ENCODE measurements at places on chromosomes 5 and 9. TPM values are rescaled to one million over a fixed set of nuclear protein-coding genes. Genes with fewer than 3 reads are reported as not detected.

GRCh38 chr5:131436081-131436480, 172.2 kb downstream of the CDC42SE2 start:
- H3K27me3 ChIP-seq: no peaks in the 10 kb centered on the region
- peak overlapping the region; percentile 7 for H3K27ac ChIP-seq
- H3K4me3 ChIP-seq: no peak overlapping the region
- H3K36me3 ChIP-seq: peaks cover 52% of the 10 kb centered on the region
- no peaks in the 10 kb centered on the region for H3K4me1 ChIP-seq
- no peak for DNase-seq

DNA sequence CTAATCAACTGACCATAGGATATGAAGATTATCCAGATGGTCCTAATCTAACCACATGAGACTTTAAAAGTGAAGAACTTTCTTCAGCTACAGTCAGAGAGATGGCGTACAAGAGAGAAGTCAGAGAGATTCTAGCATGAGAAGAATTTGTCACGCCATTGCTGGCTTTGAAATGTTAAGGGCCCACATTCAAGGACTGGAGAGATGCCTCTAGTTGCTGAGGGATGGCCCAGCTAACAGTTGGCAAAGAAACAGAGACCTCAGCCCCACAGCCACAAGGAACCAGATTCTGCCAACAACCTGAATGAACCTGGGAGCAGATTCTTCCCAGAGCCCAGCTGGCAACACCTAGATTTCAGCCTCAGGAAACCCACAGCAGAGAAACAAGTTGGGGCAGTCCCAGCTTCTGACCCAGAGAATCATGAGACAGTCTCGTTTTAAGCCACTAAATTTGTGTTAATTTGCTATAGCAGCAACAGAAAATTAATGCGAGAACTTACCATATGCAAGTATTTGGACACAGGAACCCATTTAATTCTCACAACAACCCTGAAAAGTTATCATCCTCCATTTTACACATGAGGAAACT, 132.0 kb downstream of the MLLT3 start:
- peaks cover 6% of the 10 kb centered on the region for H3K36me3 ChIP-seq
- H3K27me3 ChIP-seq: no peaks in the 10 kb centered on the region

DNA sequence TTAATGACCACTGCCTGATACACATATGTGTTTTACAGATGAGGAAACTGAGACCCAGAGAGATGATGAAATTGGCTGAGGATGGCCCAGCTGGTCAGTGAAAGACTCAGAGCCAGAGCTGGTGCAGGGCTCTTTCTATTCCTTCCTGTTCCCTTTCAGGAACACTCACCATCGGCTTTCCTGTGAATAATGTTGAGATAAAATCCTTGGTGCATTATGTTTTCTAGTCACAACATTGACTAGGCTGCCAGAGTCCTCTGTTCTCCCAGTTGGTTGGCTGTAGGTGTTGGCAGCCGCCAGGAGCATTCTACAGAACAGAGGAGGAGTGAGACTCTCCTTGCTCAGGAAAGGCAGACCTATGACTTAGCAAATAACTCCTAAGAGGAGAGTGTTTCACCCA, 14.8 kb downstream of the TGFBI start:
- peaks cover 10% of the 10 kb centered on the region for H3K4me1 ChIP-seq
- H3K27ac ChIP-seq: peak overlapping the region; percentile 13
- no peak for DNase-seq
- no peak overlapping the region for H3K4me3 ChIP-seq

GRCh38 chr9:128540634-128541360, 11.6 kb upstream of the SPTAN1 start:
- no peaks in the 10 kb centered on the region for H3K27me3 ChIP-seq
- no peak overlapping the region for H3K27ac ChIP-seq
- H3K4me3 ChIP-seq: no peak overlapping the region
- peaks cover 54% of the 10 kb centered on the region for H3K36me3 ChIP-seq
- no peak for DNase-seq

DNA sequence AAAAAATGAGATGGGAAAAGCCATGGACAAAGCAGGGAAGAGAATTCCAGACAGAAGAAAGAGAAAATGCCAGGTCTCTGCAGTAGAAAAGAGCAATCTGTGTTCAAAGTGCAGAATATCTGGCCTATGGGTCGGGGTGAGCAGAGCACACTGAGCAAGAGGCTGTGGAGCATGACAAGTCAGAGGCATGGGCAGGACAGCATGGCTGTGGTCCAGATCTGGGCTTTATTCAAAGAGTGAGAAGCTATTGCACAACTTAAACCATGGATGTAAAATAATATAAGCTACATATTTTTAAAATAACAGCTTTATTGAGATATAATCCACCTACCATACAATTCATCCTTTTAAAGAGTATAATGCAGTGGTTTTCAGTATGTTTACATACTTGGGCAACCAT, 133.1 kb upstream of the SPDL1 start:
- H3K4me3 ChIP-seq: no peak overlapping the region
- no peaks in the 10 kb centered on the region for H3K4me1 ChIP-seq
- no peak for DNase-seq
- peaks cover 7% of the 10 kb centered on the region for H3K27me3 ChIP-seq
- no peak overlapping the region for H3K27ac ChIP-seq

DNA sequence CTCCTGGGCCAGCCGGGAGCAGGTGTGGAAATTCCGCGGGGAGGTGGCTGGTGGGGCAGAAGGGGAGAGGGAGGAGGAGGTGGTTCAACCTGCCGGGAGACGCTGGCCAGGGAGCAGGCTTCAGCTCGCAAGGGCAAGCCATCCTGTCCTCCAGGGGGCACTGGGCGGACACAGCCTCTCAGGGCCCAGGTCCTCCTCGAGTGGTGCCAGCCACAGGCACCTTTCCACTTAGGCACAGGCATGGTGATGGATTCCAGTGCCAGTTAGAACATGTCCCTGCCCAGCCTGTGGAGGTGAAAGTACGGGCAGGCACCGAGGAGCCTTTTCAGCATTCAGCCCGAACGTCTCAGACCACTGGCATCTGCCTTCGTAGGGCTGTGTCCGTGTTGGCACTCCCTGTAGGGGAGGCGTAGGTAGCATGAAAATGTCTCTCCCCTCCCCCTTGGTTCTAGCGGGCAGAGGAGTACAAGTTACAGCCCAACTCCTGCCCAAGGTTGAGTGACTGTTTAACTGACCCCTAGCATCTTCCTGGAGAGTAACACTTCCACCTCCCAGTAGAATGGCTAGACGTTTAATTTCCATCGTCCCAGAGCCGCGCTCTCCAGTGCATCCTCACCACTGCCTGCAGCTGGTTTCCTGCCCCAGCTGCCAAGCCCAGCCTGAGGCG, 48.9 kb downstream of the DAB2IP start:
- H3K4me3 ChIP-seq: no peak overlapping the region
- no peak overlapping the region for H3K27ac ChIP-seq
- H3K36me3 ChIP-seq: no peaks in the 10 kb centered on the region
- H3K27me3 ChIP-seq: peaks cover 63% of the 10 kb centered on the region
- peak; percentile 34 for DNase-seq

GRCh38 chr5:76641514-76642120, 18.4 kb upstream of the F2RL2 start:
- peaks cover 51% of the 10 kb centered on the region for H3K36me3 ChIP-seq
- DNase-seq: peak; percentile 77
- H3K4me1 ChIP-seq: peaks cover 11% of the 10 kb centered on the region
- H3K4me3 ChIP-seq: no peak overlapping the region
- H3K27me3 ChIP-seq: no peaks in the 10 kb centered on the region

DNA sequence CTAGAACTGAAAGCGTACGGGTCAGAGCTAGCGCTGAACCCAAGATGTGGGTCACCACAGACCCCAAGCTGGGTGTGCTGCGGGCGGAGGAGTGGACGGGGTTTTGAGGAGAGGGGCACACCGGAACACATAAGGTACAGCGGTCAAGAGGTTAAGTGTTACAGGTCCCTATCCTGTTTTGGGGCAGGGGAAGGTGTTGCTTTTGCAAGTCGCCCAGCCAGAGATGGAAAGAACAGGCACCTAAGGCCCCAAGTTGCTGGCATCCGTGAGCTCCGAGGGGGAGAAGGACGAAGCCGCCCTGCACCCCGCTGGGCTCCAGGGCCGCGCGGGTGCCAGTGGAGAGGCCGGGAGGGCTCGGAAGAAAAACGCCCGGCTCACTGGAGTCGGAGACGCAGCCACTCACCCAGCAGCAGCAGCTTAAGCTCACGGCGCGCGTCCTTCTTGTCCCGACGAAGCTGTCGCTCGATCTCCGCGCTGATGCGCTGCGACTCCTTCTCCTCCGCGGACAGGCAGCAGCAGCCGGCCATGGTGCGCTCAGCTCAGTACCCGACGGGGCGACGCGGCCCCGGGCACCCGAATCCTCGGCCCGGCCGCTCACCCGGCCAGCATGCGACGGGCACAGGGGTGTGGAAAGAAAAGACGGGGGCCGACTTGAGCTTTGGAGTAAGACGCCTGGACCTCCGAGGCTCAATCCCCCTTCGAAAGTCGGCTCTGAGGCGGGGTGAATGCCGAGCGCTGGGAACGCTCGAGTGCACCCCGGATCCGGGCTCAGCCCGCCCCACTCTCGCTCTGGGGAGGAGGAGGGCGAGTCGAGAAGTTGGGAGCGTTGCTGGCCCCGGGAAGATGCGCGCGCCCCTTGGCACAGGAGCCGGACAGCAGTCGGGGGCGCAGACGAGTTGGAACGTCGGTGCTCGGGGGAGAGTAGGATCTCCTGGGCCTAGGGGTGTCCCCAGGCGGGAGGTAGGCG, 572 bp downstream of the GNA14 start:
- no peak overlapping the region for H3K27ac ChIP-seq
- H3K4me3 ChIP-seq: peak overlapping the region; percentile 43
- H3K4me1 ChIP-seq: peaks cover 8% of the 10 kb centered on the region

- no peaks in the 10 kb centered on the region for H3K36me3 ChIP-seq
- DNase-seq: no peak
- H3K27me3 ChIP-seq: no peaks in the 10 kb centered on the region
Measured at GRCh38 chr5:122455939-122456338, 143.9 kb downstream of the SNCAIP start.

DNA sequence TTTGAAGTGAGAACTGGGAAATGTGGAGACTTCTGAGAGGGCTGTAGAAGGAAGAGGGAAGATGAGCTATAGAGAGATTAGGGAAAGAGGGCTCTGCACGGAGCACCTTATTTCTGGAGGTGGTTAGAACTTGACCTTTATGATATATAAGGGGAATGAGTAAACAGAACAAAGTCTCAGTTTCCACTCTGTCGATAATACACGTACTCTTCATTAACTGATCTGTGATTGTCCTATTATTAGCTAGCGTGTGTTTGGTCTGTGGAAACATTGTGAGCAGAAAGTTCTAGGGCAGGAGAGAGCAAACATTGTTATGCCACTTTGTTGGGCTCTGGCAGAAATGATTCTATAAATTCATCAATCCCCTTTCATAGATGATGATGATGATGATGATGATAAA, 118.5 kb downstream of the UGCG start:
- H3K4me1 ChIP-seq: peaks cover 16% of the 10 kb centered on the region
- peaks cover 9% of the 10 kb centered on the region for H3K27me3 ChIP-seq
- H3K36me3 ChIP-seq: no peaks in the 10 kb centered on the region

GRCh38 chr5:153116916-153117315, 373.6 kb upstream of the GRIA1 start:
- H3K27ac ChIP-seq: no peak overlapping the region
- H3K27me3 ChIP-seq: no peaks in the 10 kb centered on the region
- H3K4me3 ChIP-seq: no peak overlapping the region
- no peak for DNase-seq
- no peaks in the 10 kb centered on the region for H3K4me1 ChIP-seq
- no peaks in the 10 kb centered on the region for H3K36me3 ChIP-seq

- no peaks in the 10 kb centered on the region for H3K4me1 ChIP-seq
- H3K4me3 ChIP-seq: no peak overlapping the region
- H3K27ac ChIP-seq: no peak overlapping the region
- H3K36me3 ChIP-seq: no peaks in the 10 kb centered on the region
- no peak for DNase-seq
Measured at GRCh38 chr9:31519424-31519823, 865.0 kb upstream of the ACO1 start.

GRCh38 chr5:168311061-168311566, 19.7 kb downstream of the WWC1 start:
- no peak overlapping the region for H3K4me3 ChIP-seq
- H3K27ac ChIP-seq: no peak overlapping the region
- no peak for DNase-seq
- H3K27me3 ChIP-seq: peaks cover 2% of the 10 kb centered on the region

DNA sequence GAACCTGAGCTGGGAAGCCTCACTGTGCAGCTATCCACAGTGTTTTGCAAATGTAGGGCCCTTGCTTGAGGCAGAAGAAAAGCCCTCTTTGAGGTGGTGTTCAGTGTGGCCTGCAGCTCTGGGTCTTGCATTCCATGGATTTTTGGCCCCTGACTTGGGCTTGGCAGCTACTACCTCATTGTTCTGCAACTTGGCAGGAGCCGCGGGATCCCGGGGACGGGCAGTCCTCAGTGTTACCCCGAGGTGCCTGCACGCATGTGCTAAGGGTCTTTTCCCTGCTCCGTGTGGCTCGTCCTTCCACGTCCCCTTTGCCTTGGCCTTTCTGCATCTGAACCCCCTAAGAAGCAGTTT, 39.8 kb downstream of the NEK6 start:
- H3K4me1 ChIP-seq: peaks cover 53% of the 10 kb centered on the region
- H3K27ac ChIP-seq: no peak overlapping the region
- DNase-seq: no peak
- peaks cover 3% of the 10 kb centered on the region for H3K27me3 ChIP-seq
- H3K36me3 ChIP-seq: no peaks in the 10 kb centered on the region
- H3K4me3 ChIP-seq: no peak overlapping the region

- no peak within 1 kb of the TSS for H3K4me3 ChIP-seq
- H3K36me3 ChIP-seq: no peaks in the 10 kb centered on the region
- H3K4me1 ChIP-seq: no peaks in the 10 kb centered on the region
- H3K27me3 ChIP-seq: no peaks in the 10 kb centered on the region
- DNase-seq: no peak
Measured at GRCh38 chr5:19987612-19988361, at the start of gene CDH18. TSS of gene CDH18 (minus strand) at chr5:19988200. CDS start at chr5:19838986, 149,214 bp downstream.

- DNase-seq: no peak
- no peak overlapping the region for H3K27ac ChIP-seq
- no peaks in the 10 kb centered on the region for H3K27me3 ChIP-seq
- H3K4me3 ChIP-seq: no peak overlapping the region
- H3K36me3 ChIP-seq: peaks cover 4% of the 10 kb centered on the region
- peaks cover 14% of the 10 kb centered on the region for H3K4me1 ChIP-seq
Measured at GRCh38 chr9:95305770-95306492, 11.6 kb downstream of the FANCC start.

- peak within 1 kb of the TSS; percentile 97 for H3K4me3 ChIP-seq
- peaks cover 67% of the 10 kb centered on the region for H3K4me1 ChIP-seq
- peaks cover 34% of the 10 kb centered on the region for H3K36me3 ChIP-seq
Measured at GRCh38 chr5:150778517-150779396, at the start of gene SMIM3. TSS of gene SMIM3 (plus strand) at chr5:150778757. CDS start at chr5:150795441, 16,684 bp downstream.

The TICAM2 gene
- 0.47 TPM for total RNA-seq

The B4GALT7 gene
- 17.3 TPM for total RNA-seq

The CCDC171 gene
- 1.9 TPM for total RNA-seq

The FOXI1 gene
- not detected for total RNA-seq

The RASGRF2 gene
- 10.0 TPM for total RNA-seq

The CATSPER3 gene
- 0.68 TPM for total RNA-seq

The KIF2A gene
- 151 TPM for total RNA-seq

The TRIM14 gene
- total RNA-seq: 90.5 TPM

The MYMK gene
- total RNA-seq: not detected

The ANKRD18B gene
- total RNA-seq: not detected

The VCAN gene
- 0.03 TPM for total RNA-seq

The KIF4B gene
- total RNA-seq: 0.05 TPM

All from activated CD8-positive, alpha-beta T cell treated with anti-CD3 and anti-CD28 coated beads, Interleukin-2, amount 10 ng/mL, durations not matched to agents 7 days and 5 days (primary cell).